ENCODE measurements at places on chromosomes 5 and 9.

- DNase-seq: no peak
Measured at GRCh38 chr5:64839936-64840335, 71.2 kb downstream of the CWC27 start.

DNA sequence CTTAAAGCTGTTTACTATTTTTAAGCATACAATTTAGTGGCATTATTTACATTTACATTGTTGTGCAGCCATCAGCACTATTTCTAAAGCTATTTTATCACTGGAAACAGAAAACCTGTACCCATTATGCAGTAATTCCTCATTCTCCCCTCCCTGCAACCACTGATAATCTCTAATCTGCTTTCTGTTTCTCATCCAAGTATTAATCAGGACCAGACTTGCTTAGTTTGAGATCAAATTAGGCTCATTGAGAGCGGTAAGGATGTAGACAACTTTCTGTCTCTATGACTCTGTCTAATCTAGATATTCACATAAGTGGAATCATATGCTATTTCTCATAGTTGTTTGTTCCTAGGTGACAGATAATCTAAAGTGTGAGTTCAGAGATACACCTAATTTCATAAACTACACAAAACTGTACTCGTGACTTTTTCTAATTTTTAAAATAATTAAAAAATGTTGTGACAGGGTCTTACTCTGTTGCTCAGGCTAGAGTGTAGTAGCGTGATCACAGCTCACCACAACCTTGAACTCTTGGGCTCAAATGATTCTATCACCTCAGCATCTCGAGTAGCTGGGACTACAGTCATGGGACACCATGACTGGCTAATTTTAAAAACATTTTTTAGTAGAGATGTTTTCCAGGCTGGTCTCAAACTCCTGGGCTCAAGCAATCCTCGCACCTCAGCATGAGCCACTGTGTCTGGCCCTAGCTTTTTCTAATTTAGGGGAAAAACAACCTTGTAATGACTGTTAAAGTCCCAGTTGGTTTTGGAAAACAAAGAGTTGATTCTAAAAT is 37.6 kb downstream of the BDP1 start:
- DNase-seq: no peak

DNA sequence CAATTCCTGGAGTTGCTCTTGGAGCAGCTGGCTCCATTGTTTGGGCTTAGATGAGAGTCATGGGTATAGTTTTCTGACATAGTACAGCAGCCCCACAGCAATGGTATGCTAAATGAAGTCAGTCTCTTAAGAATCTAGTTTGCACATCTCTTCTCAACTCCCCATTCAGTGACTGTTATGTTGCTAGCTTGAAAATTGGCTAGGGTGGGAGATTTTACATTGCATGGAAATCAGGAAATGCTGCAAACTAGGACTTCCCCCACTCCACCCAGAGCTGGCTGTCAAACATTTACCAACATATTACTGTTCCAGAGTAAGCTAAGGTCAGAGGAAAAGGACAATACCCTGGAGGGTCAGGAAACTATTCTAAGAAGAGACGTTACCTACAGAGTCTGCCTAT is 17.6 kb upstream of the FCHO2 start:
- DNase-seq: no peak

DNA sequence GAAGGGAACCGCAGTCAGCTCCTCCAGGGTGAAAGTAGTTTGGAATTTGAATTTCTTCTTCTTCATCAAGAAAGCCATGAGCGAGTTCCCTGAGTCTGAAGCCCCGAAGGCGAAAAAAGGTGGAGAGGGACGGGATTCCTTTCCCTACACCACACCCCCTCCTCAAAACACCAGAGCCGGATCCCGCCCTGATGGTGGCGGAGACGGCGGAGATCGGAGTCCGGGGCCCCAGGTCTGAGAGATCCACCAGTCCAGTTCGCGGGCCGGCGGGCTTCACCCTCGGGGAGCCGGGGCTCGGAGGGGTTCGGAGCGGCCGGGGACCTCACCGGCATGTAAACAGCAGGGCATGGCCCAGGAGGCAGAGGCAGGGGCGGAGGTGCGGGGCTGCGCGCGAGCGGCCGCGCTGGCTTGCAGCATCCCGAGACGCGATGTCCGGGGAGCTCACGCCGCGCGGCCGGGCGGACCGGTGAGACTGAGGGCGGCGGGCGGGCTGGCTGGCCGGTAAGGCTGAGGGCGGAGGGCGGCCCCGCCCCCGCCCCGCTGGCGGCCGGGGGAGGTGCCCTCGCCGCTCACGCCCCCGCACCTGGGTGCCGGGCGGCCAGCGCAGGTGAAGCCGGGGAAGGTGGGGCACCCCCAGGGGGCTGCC is 606 bp downstream of the EEIG1 start:
- DNase-seq: no peak

GRCh38 chr5:139968547-139969261 is 74.4 kb downstream of the NRG2 start:
- DNase-seq: peak; percentile 87

GRCh38 chr5:178143901-178144300 is 9.8 kb downstream of the NHP2 start:
- DNase-seq: no peak

GRCh38 chr9:6128030-6128429 is 87.6 kb upstream of the IL33 start:
- no peak for DNase-seq

GRCh38 chr5:179393078-179393477 is 47.8 kb upstream of the ADAMTS2 start:
- DNase-seq: no peak

- no peak for DNase-seq
Measured at GRCh38 chr9:126113756-126114408, 212.7 kb upstream of the MVB12B start.

DNA sequence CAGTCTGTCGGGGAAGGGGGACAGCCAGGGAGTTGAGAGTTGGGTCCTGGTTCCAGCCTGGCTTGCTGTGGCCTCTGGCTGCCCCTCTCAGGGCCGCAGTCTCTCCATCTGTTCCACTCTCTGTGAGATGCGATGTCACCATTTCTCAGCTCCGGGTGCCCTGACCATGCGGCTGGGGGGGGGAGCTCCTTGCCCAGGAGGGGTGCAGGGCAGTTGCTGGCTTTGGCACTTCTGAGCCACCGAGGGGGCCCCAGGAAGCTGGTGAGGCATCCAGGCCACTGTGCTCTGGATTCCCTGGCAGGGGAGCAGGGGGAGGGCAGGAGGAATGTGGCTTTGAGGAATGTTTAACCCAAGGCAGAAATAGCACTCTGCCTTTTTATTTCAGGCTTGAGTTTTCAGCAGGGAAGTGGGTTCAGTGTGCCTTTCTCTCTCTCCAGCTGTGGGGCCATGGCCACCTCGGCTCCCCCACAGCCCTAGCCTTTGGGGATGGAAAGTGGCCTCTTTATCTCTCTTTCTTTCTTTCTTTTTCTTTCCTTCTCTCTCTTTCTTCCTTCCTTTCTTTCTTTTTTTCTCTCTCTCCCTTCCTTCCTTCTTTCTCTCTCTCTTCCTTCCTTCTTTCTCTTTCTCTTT is 11.0 kb downstream of the NCS1 start:
- DNase-seq: no peak

GRCh38 chr9:16653491-16654399 is 216.7 kb downstream of the BNC2 start:
- no peak for DNase-seq

Measured in common myeloid progenitor, CD34-positive (primary cell).